Fibroblast of lung (primary cell): ENCODE measurements at places on chromosomes 12 and 14.

GRCh38 chr12:101694297-101694848, 3.1 kb upstream of the CHPT1 start:
- no peak for DNase-seq

DNA sequence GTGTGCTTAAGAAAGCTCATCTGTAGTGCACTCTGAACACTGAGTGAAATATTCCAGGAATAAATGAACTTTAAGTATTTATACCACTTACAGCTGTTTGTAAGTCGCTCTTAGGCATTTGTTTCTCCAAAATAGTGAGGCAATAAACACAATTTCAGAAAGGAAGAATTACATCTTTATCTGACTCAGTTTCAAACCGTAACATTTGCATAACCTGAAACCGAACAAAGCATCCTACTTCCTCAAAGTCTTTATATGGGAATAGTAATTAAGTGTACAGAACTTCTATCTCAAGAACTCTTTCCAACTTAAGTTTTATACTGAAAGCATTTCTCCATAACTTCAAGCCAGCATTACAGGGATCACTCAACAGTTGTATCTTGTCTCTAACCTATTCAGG, 58.4 kb downstream of the SOX5 start:
- DNase-seq, result no peak

GRCh38 chr12:44750468-44750867, 125.6 kb downstream of the NELL2 start:
- no peak for DNase-seq

- DNase-seq, result no peak
Measured at GRCh38 chr12:113734503-113734902, 231.6 kb downstream of the RBM19 start.

- DNase-seq, result peak; percentile 45
Measured at GRCh38 chr12:91781114-91781513, 364.5 kb downstream of the BTG1 start.

DNA sequence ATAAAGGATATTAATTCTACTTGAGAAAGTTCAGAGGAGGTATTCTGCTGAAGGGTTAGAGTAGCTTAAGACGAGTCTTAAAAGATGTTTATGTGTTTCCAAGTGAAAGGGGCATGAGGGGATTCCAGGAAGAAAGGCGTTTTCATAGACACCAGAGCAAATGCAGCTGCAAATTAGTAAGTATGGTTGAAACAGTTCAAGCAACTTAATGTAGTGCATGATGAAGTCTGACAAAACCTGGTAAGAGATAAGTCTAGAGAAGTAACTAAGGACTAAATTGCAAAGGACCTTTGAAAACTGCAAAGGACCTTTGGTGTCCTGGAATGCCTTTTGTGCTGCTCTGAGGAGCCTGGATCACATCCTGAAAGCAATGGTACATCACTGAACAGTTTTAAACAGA, 11.5 kb downstream of the LUM start:
- no peak for DNase-seq

DNA sequence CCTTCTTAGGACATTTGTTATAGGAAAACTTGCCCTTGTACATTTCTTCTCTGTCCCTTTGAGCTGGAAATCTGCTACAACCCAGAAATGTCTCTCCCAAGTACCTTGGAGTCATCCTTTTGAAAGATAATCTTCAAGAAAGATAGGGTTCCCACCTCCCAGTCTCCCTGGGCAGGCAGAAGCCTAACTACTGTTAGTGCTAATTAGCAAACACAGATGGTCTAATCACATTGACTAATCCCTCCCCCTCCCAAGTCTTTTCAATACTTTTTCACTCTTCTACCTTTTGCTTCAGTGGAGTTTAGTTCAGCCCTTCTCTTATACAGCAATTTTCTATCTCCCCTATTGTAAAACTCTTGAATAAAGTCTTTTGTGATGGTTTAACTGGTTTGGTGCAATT, 129.8 kb upstream of the PPFIA2 start:
- no peak for DNase-seq

GRCh38 chr12:46671102-46671501, 154.7 kb downstream of the SLC38A4 start:
- DNase-seq, result no peak

- DNase-seq, result no peak
Measured at GRCh38 chr12:116955382-116956021, 44.8 kb downstream of the FBXW8 start.

- no peak for DNase-seq
Measured at GRCh38 chr14:22434030-22434429, 155.0 kb downstream of the DAD1 start.

DNA sequence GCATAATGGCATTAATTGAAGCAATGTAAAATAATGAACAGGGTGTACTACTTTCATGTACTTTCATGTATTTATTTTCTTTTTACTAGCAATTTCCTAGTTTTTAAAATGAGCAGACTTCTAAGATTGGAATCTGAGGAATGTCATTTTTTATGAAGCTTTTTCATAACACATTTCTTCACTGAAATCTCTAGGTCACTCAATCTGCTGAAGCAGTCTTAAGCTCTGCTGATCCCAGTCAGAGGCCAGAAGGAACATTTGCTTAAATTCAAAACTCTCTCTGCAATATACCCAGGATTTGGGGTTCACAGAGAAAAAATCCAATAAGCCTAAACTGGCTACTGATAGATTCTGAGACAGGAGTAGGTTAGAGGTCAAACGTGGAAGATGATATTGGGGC, 73.6 kb upstream of the CNTN1 start:
- DNase-seq, result no peak

DNA sequence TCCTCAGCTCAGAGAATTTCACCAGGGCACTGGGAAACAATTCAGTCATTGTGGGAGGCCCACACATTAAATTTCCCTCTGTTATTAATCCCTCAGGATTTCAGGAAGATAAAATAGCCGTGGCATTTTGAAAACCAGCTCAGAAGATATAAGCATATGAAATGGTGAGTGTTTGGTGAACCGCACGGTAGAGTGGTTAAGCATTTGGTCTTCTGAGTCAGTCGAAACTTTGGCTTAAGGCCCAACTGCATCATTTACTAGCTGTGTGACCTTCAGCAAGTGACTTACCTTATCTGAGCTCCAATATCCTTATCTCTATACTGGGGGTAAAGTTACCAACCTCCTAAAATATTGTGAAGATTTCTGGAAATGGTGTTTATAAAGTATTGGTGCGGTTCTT, 5.2 kb upstream of the VRK1 start:
- peak; percentile 93 for DNase-seq

DNA sequence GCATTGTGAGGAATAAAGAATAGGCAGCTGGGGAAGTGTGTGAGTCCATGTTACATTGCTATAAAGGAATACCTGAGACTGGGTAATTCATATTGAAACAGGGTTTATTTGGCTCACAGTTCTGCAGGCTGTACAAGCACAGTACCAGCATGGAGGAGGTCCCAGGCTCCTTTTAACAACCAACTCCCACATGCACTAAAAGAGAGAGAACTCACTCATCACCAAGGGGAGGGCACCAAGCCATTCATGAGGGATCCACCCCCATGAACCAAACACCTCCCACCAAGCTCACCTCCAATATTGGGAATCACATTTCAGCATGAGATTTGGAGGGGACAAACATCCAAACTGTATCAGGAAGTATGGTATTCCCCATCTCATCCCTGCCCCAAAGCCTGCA, 11.9 kb upstream of the DHRS4 start:
- DNase-seq, result no peak

DNA sequence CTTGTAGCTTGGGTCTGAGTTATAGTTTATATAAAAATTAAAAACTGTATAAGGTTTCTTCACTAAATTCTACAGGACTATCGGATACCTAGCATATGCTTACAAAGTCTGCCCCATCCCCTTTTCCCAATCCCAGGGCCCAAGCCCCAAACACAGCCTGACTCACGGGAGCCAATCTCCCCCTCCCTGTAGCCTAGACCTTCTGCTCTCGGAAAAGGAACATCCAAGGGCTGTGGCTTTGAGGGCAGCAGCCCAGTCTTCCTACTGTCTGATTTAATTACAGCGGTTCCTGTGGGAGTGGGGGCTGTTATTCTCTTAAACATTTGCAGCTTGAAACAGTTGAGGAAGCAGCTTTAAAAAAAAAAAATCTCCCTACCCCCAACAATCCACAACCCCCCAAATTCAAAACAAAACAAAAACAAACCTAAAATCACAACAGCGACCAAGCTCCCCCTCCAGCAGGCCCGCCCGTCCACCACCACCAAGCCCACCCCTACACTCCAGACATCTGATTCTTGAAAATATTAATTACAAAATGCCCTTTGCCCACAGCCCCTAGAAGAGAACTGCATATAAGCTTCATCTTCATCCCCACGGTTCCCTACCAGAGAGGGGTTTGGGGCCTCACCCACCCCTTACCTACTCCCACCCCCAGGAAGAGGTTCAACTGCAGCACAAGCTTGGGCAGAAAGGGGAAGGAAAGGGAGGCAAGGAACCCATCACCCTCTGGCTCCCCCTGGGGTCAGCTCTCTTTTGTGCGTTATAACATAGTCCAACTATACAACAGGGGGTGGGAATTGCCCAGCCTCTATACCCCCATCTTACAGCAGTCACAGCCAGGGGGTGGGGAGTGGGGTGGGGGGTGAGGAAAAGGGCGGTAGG, 1.1 kb upstream of the PRKAG1 start:
- peak; percentile 32 for DNase-seq
